ENCODE measurements at places on chromosomes 12 and 14.

GRCh38 chr14:103547941-103548462 is 14.5 kb downstream of the BAG5 start:
- DNase-seq = peak; percentile 37

- no peak for DNase-seq
Observed at GRCh38 chr12:39070775-39071174, 165.4 kb upstream of the CPNE8 start.

DNA sequence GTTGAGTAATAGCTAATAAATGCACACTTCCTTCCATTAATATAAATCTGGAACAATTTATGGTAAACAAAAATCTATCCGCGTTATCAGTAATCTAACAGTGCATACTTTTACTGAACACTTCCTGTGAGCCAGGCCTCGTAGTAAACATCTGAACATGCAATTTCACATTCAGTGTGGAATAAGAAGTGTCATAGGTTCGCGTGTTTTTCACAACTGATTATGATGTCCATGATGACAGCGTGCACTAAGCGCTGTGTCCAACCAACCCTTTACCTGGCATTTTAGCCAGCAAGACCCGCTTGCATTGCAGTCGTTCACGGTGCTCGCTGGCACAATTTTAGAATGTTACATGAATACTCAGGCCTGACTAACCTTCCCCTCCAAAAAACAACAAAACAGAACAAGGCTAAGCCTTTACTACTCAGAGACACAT is 2.1 kb downstream of the PNMA1 start:
- DNase-seq = no peak

DNA sequence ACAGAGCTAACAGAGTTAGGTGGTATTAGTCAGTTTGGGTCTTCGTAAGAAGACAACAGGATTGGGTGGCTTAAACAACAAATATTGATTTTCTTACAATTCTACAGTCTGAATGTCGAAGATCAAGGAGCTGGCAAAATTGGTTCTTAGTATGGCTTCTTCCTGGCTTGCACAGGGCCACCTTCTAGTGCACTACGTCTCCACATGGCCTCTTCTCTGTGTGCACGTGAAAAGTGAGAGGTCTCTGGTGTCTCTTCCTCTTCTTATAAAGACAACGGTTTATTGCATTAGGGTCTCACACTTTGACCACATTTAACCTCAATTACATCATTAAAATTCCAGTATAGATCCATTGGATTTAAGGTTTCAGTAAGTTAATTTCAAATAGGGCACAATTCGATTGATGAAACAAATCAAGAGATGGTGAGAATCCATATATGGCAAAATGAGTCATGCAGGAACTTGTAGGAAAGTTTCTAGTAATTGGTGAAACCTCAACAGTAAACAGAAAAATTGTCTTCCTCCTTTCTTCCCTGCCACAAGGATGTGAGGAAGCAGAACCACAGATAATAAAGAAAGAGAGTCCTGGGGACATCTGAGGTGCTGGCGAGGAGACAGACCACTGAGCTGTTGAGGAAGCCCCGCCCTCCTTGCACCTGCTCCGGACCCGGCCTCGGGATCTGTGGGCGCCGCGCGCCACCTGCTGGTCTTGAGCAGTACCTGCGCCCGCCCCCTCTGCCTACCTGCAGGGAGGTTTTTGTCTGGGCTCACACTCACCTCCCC is 846.7 kb downstream of the TMEM121 start:
- DNase-seq = no peak

GRCh38 chr14:90905531-90905930 is 89.3 kb upstream of the TTC7B start:
- no peak for DNase-seq

GRCh38 chr12:24591079-24591626 is 357.7 kb downstream of the BCAT1 start:
- no peak for DNase-seq

GRCh38 chr12:48037267-48037915 is 33.1 kb upstream of the COL2A1 start:
- DNase-seq = no peak

GRCh38 chr12:94553130-94553519 is 93.5 kb upstream of the CEP83 start:
- no peak for DNase-seq

DNA sequence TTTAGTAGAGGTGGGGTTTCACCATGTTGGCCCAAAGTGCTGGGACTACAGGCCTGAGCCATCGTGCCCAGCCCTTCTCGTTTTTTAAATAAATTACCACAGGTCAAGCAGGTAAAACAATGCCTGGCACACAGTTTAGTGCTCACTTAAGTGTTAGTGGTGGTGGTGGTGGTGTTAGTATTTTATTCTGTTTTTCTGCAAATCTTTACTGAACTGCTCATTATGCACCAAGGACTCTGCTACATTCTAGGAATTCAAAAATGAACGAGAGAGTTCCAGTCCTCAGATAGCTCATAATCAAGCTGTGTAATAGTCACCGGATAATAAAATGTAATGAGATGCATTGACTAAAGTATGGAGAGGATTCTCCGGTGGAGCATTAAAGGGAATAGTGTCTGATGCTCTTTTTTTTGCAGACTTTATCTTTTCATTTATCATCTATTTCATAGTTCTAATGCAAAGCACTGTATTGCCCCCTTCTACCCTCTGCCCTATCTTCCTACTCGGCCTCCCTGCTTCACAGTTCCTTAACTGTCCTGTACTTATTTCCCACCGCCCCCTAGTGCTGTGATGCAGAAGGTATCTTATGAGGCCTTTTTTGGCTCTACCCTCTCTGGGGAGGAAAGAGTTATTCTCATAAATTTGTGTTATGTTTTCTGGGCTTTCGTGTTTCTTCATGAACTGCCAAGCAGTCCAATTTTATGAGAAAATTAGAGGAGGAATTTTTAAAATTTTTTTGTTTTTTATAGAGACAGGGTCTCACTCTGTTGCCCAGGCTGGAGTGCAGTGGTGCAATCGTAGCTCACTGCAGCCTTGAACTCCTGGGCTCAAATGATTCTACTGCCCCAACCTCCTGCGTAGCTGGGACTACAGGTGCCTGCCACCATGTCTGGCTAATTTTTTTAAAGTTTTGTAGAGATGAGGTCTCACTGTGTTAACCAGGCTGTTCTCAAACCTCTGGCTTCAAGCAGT is 1.0 kb downstream of the ITFG2 start:
- DNase-seq = peak; percentile 61

DNA sequence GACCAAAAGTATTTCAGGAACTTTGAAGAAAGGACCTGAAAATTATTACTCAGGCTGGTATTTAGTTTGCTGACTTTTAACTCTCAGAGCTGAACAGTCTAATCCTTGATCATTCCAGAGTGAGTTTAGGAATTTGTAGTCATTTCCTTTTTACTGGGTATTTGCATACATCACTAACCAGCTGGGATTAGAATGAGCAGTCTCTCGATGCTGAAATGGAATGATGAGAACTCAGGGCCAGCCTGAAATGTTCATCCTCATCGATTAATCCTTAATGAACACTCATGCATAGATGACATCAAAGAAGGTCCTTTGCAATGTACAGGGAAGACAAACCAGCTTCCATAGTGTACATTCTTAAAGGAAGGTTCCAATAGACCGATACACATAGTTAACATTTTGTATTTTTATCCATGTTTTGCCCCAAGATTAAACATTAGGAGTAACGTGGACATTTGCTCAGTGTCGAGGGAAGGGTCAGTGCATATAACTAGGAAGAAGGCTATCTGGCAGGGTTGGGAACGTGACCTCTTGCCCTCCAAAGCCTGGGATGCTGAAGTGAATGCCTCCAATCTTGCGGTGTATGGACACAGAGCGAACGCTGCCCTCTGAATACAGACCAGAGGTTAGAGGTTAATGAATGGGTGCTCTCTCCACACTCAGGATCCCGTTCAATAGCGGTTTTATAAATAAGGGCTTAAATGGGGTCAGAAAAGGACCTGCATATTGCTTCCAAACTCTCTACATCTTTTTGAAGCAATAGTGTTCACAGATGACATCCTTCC is 14.5 kb downstream of the FBXL14 start:
- no peak for DNase-seq

DNA sequence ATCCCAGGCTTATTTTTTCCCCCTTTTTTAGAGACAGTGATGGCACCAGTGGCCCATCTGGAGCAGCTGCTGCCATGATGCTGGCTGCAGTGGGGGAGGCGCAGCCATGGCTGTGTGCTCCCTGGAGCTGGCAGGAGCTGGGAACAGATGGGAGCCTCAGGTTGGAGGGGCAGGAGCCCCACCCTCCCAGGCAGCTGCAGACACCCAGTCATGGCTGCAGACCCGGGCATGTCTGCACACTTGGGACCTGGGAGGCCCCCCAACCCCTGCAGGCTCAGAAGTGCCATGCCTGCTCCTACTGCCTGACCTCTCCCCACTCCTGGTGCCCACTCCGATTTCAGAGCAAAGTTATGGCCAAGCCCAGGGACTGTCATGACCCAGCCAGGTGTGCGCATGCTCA is 25.1 kb downstream of the CDKL1 start:
- no peak for DNase-seq

DNA sequence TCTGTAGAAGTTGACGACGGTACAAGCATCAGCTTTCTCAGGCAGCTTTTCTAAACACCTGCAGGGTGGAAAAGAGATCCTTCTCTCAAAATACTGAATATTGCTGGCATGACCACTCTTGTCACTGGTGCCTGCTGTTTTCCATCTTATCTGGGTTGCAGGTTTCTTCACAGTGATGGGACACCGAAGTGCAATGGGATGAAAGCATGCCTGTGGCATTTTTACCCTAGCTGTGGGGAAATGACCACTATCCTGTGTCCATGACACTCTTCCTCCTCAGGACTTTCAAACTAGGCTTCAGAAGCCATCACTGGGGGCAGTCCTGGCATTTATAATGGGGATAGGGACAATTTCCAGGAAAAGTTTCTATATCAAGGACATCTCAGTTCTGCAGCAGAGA is 98.5 kb downstream of the ETV6 start:
- DNase-seq = no peak

DNA sequence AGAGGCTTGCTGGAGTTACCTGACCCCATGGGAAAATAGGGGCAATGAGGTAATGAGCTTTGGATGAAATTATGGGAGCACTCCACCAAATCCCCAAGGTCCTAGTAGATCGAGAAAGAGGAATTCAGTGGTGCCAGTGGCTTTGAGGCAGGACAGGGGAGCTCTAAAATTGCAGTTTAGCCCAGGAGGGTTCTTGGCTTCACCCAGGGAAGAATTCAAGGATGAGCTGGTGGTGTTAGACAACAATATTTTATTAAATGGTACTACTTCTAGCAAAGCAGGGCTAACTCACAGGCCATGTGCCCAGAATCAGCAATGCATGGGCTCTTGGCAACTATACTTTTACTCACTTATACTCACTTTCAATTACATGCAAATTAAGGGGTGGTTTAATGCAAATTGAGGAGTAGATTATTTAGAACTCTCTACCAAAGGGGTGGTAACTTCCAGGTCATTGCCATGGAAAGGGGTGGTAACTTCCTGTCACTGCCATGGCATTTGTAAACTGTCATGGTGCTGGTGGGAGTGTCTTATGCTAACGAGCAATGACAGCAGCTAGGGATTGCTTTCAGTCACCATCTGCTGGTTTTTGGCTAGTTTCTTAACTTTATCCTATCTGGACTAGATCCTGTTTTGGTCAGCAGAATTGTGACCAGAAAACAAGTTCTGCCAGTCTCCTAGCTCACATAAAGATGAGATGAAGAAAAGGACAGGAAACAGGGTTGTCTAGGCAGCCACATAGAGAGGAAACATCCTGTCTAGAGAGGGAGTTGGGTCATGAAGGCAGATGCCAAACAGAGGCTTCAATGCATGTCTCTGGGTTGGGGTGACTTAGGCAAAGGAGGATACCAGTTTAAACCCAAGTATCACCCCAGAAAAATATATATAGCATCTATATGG is 64.7 kb downstream of the ZNF641 start:
- no peak for DNase-seq

- DNase-seq = no peak
Observed at GRCh38 chr14:100665511-100666032, 61.1 kb upstream of the DLK1 start.

DNA sequence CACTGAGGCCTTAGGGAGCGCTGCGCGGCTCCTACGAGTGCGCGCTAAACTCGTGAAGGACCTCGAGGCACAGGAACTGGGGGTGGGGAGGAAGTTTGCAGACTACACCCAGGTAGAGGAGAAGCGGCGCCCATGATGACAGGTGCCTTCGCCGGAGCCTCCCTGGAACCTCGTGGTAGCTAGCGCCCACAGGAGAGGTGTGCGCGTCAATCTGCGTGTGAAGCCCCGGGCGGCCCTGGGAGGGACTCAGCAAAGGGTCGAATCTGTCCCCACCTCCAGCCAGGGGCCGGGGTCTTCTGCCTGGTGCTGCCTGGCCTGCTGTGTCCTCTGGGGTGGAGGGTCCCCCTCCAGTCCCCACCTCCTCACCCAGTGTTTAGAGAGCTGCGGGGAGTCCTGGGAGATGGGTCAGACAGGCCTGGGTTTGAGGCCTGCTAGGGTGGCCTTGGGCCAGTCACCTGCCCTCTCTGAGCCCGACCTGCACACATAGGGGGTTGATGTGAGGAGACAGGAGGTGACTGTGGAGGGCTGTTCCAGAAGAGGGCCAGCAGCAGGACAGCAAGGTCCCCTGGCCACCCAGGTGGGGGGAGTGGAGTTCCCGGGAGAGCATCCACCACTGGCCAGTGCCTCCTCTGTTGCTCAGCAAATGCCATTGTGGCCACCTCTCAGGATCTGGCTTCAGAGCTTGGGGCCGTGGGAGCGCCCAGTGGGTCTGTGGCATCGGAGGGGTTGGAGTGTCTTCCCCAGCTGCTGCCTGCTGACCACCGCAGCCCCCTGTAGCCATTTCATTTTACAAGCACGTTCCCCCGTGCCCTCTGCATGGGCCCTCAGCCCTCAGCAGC is 20.2 kb upstream of the KIF26A start:
- peak; percentile 18 for DNase-seq

DNA sequence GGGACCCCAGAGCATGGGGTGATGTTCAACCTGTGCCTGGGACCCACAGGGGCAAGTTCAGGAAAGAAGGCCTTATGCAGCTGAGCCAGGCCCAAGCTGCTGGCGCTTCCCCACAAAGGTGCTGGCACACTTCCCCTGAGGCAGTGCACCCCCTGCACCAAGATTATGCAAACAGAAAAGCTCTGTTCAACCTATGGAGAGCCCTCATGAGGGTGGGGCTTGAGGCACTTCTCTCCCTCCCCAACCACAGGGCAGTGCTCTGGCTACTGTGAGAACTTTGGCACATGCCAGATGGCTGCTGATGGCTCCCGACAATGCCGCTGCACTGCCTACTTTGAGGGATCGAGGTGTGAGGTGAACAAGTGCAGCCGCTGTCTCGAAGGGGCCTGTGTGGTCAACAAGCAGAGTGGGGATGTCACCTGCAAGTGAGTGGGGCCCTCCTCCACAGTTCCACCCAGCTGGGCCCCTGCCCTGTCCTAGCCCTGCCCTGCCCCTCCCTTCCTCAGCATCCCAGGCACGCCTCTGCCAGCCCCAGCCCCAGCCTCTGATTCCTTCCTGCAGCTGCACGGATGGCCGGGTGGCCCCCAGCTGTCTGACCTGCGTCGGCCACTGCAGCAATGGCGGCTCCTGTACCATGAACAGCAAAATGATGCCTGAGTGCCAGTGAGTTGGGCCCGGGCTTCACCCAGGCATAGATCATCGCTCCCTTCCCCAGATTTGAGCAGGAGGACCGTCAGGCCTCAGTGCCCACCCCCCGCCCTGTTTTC is 5.5 kb upstream of the NXPH4 start:
- DNase-seq = no peak
